Vein endothelial cell (primary cell): ENCODE measurements at places on chromosomes 11 and 22. TPM values are rescaled to one million over a fixed set of nuclear protein-coding genes. Genes with fewer than 3 reads are reported as not detected.

TRIM29 gene
- not detected in 2 replicates for total RNA-seq

KRTAP5-7 gene
- total RNA-seq: not detected in 2 replicates

RIMBP3B gene
- total RNA-seq: not detected in 2 replicates

ABCG4 gene
- 0.33 and 1.1 TPM in 2 replicates for total RNA-seq

ZFP91 gene
- total RNA-seq: 52.3 and 70.7 TPM in 2 replicates

PLEKHA7 gene
- 1.6 and 2.1 TPM in 2 replicates for total RNA-seq

HTATIP2 gene
- 44.4 and 49.4 TPM in 2 replicates for total RNA-seq

TENM4 gene
- total RNA-seq: under 0.01 and 0.19 TPM in 2 replicates

OSBP2 gene
- 9.9 and 10.8 TPM in 2 replicates for total RNA-seq

OR52N2 gene
- not detected in 2 replicates for total RNA-seq

DDX25 gene
- total RNA-seq: not detected in 2 replicates

GRAP2 gene
- total RNA-seq: not detected in 2 replicates

PGR gene
- total RNA-seq: 0.10 TPM in 1 of 2 replicates, not detected in the other

SVIP gene
- total RNA-seq: 18.9 and 33.3 TPM in 2 replicates

TTC28 gene
- total RNA-seq: 29.1 and 39.7 TPM in 2 replicates

OR5A1 gene
- not detected in 2 replicates for total RNA-seq

CRYBA4 gene
- total RNA-seq: not detected in 2 replicates

SCGB1C1 gene
- not detected in 2 replicates for total RNA-seq

OR4A16 gene
- total RNA-seq: not detected in 2 replicates

C22orf42 gene
- total RNA-seq: not detected in 2 replicates

ARHGAP20 gene
- 0.98 and 2.7 TPM in 2 replicates for total RNA-seq

FOLR2 gene
- not detected in 2 replicates for total RNA-seq

C22orf15 gene
- total RNA-seq: 0.98 TPM in 1 of 2 replicates, not detected in the other

SPI1 gene
- under 0.01 TPM in 1 of 2 replicates, not detected in the other for total RNA-seq

CSKMT gene
- total RNA-seq: 9.5 and 9.7 TPM in 2 replicates

SLC25A17 gene
- total RNA-seq: 16.7 and 19.7 TPM in 2 replicates

MUC5AC gene
- total RNA-seq: not detected in 2 replicates

GPR137 gene
- total RNA-seq: 15.5 and 16.3 TPM in 2 replicates

FGF3 gene
- total RNA-seq: not detected in 2 replicates

CYP2D6 gene
- total RNA-seq: under 0.01 and 0.10 TPM in 2 replicates

OR51V1 gene
- not detected in 2 replicates for total RNA-seq

NXPE1 gene
- not detected in 2 replicates for total RNA-seq
